Natural killer cell (primary cell): ENCODE measurements at places on chromosomes 7 and 10. TPM values are rescaled to one million over a fixed set of nuclear protein-coding genes. Genes with fewer than 3 reads are reported as not detected.

- DNase-seq = no peak
- H3K36me3 ChIP-seq = no peaks in the 10 kb centered on the region
- no peak overlapping the region for H3K4me3 ChIP-seq
- no peaks in the 10 kb centered on the region for H3K4me1 ChIP-seq
These were observed 29.4 kb upstream of the CACNA2D1 start for GRCh38 chr7:82472966-82473365.

DNA sequence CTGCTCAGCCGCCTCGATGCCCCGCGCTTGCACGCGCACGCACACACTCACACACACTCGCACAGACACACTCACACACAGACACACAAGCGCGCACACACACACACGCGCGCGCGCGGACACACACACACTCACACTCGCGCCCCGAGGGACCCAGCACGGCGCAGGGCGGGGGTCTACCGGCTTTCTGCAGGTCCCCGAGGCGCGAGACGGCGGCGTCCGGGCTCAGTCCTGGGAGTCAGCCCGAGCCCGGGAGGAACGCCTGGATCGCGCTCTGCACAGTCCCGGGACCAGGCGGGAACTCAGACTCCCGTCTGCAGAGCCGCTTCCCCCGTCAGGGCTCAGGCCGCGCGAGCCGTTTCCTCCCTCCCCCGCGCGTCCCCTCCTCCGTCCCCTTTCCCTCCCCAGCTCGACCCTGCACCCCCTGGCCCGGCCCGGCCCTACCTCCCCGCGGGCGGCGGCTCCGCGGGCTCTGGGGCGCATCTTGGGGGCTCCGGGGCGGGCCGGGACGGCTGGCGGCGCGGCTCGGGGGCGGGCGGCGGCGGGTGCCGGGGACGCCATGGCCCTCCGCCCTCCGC is 464 bp downstream of the DENND2A start:
- peak overlapping the region; percentile 10 for H3K4me3 ChIP-seq
- no peak overlapping the region for H3K27ac ChIP-seq
- DNase-seq = no peak
- H3K4me1 ChIP-seq = peaks cover 17% of the 10 kb centered on the region
- peaks cover 42% of the 10 kb centered on the region for H3K27me3 ChIP-seq

DNA sequence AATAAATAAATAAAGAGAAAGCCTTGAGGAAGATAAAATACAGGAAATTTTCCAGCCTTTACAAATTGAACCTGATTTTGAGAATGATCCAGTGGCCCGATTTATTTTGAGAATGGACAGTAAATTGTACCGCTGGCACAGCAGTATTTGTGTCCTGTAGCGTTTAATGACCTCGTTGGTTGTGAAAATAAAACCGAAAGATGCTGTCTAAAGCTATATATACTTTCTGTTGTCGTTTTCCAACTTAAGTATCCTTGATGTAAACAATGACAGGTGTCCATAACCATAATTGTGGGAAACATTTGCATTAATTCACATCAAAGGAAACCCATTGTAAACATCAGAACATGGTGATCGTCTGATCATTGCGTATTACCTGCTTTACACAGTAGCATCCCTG is 38.8 kb downstream of the TBXAS1 start:
- H3K27me3 ChIP-seq = no peaks in the 10 kb centered on the region
- peaks cover 21% of the 10 kb centered on the region for H3K4me1 ChIP-seq
- H3K36me3 ChIP-seq = no peaks in the 10 kb centered on the region
- no peak overlapping the region for H3K27ac ChIP-seq
- DNase-seq = no peak

DNA sequence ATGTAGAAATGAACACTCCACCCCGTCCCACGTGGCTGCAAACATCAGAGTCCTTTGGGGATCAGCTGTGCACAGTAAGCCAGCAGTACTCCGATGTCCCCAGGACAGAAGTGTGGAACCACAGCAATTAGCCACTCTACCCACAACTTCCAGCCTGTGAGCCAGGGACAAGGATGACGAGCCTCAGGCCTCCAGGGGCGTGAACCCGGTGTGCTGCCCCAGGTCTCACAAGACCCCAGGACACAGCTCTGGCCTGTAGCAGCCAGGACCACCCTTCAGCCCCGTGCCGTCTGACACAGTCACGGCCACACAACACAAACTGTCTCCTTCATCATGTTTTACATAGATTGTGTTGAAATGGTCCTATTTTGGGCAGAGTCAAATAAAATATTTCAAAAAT is 113.0 kb upstream of the DIP2C start:
- no peaks in the 10 kb centered on the region for H3K27me3 ChIP-seq
- no peak overlapping the region for H3K27ac ChIP-seq
- peaks cover 14% of the 10 kb centered on the region for H3K4me1 ChIP-seq
- H3K4me3 ChIP-seq = no peak overlapping the region
- no peak for DNase-seq
- peaks cover 9% of the 10 kb centered on the region for H3K36me3 ChIP-seq

DNA sequence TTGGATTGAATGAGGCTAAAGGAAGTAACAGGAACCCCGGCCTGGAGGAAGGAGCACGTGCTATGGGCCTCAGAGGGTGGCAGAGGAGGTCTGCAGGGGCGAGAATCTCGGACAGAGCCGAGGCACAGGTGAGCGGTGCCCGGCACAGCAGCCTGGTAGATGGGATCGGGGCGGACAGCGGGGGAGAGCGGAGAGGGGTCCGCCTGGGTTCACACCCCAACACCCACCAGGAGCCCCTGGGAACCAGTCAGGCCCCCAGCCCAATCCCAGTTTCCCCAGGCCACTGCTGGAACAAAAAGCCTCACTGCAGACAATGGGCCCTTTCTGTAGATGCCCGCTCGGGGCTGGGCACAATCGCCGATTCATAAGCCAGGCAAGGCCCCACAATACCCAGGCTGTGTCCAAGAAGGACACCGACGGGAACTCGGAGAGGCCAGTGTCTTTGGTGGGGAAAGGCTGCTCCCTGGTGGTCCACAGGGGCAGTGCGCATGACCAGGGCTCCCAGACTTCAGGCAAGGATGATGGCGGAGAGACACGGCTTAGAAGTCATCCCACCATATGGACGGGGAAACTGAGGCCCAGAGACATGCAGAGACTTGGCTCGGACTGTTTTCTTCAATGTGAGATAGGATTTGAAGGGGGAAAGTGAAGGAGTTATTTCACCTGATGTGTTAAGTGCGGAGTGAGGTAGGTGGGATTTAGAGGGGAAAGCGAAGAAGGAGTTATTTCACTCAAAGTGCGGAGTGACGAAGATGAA is 106.9 kb upstream of the GPR26 start:
- no peak overlapping the region for H3K4me3 ChIP-seq
- peaks cover 4% of the 10 kb centered on the region for H3K4me1 ChIP-seq
- no peaks in the 10 kb centered on the region for H3K36me3 ChIP-seq
- no peaks in the 10 kb centered on the region for H3K27me3 ChIP-seq
- H3K27ac ChIP-seq = no peak overlapping the region
- DNase-seq = peak; percentile 79

GRCh38 chr10:6108631-6109443 is 20.0 kb downstream of the RBM17 start:
- H3K36me3 ChIP-seq = peaks cover 70% of the 10 kb centered on the region
- H3K4me3 ChIP-seq = no peak overlapping the region
- peak; percentile 82 for DNase-seq
- no peaks in the 10 kb centered on the region for H3K27me3 ChIP-seq
- H3K27ac ChIP-seq = no peak overlapping the region

- H3K4me3 ChIP-seq = no peak overlapping the region
- no peaks in the 10 kb centered on the region for H3K27me3 ChIP-seq
- H3K27ac ChIP-seq = no peak overlapping the region
These were observed 222.8 kb upstream of the PLXNA4 start for GRCh38 chr7:132799081-132799413.

- H3K36me3 ChIP-seq = no peaks in the 10 kb centered on the region
- peaks cover 29% of the 10 kb centered on the region for H3K4me1 ChIP-seq
- no peak for DNase-seq
- H3K4me3 ChIP-seq = no peak overlapping the region
These were observed 52.4 kb upstream of the TNRC18 start for GRCh38 chr7:5476001-5476400.

GRCh38 chr10:71429929-71430328 is 33.2 kb downstream of the CDH23 start:
- H3K4me3 ChIP-seq = no peak overlapping the region
- DNase-seq = no peak
- H3K27ac ChIP-seq = no peak overlapping the region
- H3K27me3 ChIP-seq = no peaks in the 10 kb centered on the region

DNA sequence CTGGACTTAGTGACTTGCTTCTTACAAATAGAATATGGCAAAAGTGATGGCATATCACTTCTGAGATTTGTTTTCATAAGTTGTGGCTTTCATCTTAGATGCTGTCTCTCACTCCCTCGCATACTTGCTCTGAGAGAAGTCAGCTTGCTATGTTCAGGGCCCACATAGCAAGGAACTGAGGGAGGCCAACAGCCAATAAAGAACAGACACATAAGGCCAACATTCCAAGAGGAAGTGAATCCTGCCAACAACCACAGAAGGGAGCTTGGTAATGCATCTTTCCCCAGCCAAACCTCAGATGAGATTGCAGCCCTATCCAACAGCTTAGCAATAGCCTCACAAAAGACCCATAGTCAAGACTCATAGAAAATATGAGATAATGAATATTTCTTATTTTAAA is 39.2 kb upstream of the DMTF1 start:
- no peak for DNase-seq
- no peaks in the 10 kb centered on the region for H3K27me3 ChIP-seq
- no peak overlapping the region for H3K27ac ChIP-seq
- H3K36me3 ChIP-seq = no peaks in the 10 kb centered on the region

DNA sequence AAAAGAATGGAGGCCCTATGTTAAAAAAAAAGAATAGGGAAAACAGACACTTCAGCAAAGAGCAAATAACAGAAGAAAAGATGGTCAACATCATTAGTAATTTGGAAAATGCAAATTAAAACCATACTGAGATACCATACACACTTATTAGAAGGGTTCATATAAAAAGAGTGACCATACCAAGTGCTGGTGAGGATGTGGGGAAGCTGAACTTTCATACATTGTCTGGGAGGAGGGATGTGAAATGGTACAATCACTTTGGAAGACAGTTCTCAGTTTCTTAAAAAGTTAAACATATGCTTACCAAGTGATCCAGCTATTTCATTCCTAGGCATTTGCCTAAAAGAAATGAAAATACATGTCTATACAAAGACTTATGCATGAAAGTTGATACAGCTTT is 194.4 kb downstream of the CXCL12 start:
- H3K27me3 ChIP-seq = no peaks in the 10 kb centered on the region
- H3K27ac ChIP-seq = no peak overlapping the region
- no peak overlapping the region for H3K4me3 ChIP-seq
- no peak for DNase-seq
- no peaks in the 10 kb centered on the region for H3K4me1 ChIP-seq

DNA sequence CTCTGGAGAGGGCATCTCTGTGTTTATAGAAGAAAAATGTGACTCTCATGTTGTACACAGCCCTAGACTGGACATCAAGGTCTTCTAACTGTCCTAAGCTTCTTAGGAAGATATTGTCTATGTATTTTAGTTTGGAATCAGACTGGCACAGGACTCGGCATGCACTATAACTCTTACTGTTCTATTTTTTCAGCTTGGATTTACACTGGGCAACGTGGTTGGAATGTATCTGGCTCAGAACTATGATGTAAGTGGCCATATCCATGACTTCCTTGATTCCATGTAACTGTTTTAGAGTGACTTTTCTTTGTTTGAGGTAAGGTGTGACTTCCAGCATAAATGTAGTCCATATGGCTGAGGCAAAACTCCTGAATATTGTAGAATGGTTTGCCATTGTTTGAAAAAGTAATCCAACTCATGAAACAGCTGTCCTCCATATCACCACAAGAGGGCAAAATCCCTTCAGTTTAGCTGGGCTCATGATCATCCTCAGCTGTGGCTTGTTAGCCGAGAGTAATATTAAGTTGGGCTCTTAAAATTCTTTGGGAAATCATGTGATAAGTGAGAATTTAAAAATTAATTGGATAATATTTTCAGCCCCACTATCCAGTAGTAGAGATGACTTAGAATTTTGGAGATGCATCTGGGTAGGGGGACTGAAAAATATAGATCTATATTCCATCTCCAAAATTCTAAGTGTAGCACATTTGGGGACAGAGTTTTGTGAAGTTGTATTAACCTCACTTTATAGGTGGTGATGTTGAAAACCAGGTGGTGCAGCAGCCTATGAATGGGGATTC is 10.4 kb downstream of the STMP1 start:
- peaks cover 23% of the 10 kb centered on the region for H3K36me3 ChIP-seq
- DNase-seq = no peak
- no peaks in the 10 kb centered on the region for H3K4me1 ChIP-seq
- H3K4me3 ChIP-seq = no peak overlapping the region
- H3K27me3 ChIP-seq = no peaks in the 10 kb centered on the region
- no peak overlapping the region for H3K27ac ChIP-seq

DNA sequence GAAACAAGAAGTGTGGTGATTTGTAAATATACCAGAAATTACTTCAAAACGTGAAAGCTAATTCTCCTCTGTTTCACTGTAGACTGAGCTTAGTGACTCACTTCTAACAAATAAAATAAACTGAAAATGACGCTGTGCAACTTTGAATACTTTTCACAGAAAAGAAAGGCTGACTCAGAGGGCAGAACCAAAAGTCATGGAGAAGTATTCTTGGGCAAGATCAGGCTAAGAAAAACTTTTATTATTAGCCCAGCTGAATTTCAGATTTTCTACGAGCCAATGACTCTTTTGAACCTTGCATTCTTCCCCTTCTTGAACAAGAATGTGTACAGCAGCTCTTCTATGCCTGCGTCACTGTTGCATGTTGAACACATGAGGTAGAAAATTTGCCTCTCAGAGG is 527.3 kb upstream of the GHITM start:
- no peaks in the 10 kb centered on the region for H3K27me3 ChIP-seq
- no peak overlapping the region for H3K4me3 ChIP-seq
- H3K36me3 ChIP-seq = no peaks in the 10 kb centered on the region
- no peaks in the 10 kb centered on the region for H3K4me1 ChIP-seq

DNA sequence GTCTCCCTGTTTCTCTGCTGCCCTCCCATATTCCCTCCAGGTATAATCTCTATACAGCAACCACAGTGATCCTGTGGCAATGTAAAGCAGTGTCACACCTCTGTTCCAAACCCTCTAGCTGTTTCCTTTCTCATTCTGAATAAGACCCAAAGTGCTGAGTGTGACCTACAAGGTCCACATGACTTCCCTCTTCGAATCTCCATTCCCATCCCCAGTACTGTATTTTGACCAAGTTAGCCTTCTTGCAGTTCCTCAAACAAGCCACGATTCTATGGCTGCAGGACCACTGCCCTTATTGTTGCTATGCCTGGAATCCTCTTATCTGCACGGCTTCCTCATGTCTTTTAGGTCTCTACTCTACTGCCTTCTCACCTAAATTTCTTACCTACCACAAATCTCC is 291.9 kb downstream of the DOCK4 start:
- no peaks in the 10 kb centered on the region for H3K4me1 ChIP-seq
- H3K27me3 ChIP-seq = no peaks in the 10 kb centered on the region
- no peak overlapping the region for H3K27ac ChIP-seq

HBP1 gene
- 249 TPM for total RNA-seq

NUTM2A gene
- total RNA-seq = 1.5 TPM

PHYHIPL gene
- not detected for total RNA-seq

FAM107B gene
- 226 TPM for total RNA-seq

PSMA2 gene
- total RNA-seq = 48.3 TPM

WIPF3 gene
- total RNA-seq = not detected

RHBDD2 gene
- 74.3 TPM for total RNA-seq

ASB4 gene
- not detected for total RNA-seq
